Hepatocyte (in vitro differentiated cells): ENCODE measurements at places on chromosomes 4 and X. TPM values are rescaled to one million over a fixed set of nuclear protein-coding genes. Genes with fewer than 3 reads are reported as not detected.
A peak's percentile ranks its signal among the peaks of the same experiment; 100 is the strongest.

Gene SYNPO2
- total RNA-seq = 10.3 and 12.6 TPM in 2 replicates

Gene MUC7
- not detected in 2 replicates for total RNA-seq

Gene NWD2
- total RNA-seq = under 0.01 and 0.33 TPM in 2 replicates

Gene GAGE12E
- total RNA-seq = not detected in 2 replicates

Gene SLC26A1
- total RNA-seq = 11.9 and 12.6 TPM in 2 replicates

Gene LAMTOR3
- total RNA-seq = 133 and 143 TPM in 2 replicates

Gene ATXN3L
- not detected in 2 replicates for total RNA-seq

Gene CFAP99
- total RNA-seq = 0.04 TPM in 1 of 2 replicates, not detected in the other

- no peak for DNase-seq
Measured at GRCh38 chr4:26867914-26868684, 7.5 kb downstream of the STIM2 start.

GRCh38 chr4:47239649-47240048 lies 208.3 kb downstream of the GABRB1 start:
- no peak for DNase-seq

DNA sequence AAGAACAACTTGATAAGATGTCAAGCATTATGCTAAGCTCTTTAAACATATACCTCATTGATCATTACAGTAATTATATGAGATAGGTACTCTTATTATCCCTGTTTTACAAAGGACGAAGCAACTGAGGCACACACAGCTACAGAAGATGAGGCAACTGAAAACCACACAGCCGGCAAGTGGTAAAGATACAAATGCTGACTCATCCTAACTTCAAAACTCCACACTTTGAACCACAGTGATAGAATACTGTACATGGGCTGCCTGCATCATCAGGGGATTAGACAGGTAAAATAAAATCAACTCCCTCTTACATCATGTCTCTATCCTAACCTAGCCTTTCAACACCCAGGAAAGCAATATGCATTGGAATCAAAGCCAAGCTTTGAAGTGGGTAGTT lies 47.8 kb downstream of the LHFPL1 start:
- no peak for DNase-seq

DNA sequence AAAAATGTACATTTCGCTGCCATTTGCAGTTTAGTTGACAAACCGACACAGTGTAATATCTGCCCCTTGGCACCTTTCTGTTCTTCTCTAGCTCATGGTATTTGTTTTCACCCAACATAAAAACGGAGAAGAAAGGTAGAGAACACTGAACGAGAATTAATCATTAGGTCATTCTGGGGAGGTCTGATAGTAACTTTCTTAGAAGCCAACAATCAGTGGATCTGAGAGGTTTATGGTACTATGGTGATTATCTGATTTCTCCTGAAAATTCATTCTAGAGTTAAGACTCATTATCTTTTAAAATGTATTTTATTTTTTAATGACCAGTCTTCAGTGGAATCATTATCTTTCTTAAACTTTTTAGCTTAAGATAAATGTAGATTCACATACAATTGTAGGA lies 8.5 kb downstream of the RAPGEF2 start:
- no peak for DNase-seq

DNA sequence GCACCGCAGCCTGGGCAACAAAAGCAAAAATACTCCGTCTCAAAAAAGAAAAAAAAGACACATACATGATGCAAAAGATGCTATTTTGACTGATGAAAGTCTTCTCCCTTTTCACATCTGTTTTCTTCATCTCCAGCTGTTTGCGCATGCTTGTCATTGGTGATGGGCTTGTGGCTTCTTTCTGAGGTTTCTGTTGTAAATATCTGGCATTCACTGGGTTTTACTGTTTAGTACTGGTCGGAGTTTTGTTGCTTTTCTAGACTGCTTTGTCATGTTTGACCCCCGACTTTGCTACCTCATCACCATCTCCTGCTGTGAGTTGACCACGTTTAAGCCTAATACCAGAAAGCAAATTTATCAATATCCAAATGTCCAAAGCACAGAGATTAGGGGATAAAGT lies 34.4 kb downstream of the PTCHD1 start:
- DNase-seq = no peak

DNA sequence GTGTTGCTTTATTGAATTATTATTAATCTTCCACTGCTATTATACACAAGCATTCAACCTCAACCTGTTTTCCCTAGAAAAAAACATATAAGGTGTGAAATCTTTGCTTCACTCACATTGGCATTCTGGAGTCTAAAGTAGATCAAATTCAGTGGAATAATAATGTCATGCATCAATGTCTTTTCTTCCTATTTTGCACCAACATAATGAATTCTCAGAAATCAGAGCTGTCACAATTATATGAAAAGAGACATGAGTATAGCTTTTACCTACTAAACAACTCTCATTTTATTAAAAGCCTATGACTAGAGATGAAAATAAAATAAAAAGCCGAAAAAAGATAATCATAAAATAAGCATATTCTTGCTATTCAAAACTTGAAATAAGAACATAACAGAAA lies 96.3 kb upstream of the QRFPR start:
- DNase-seq = no peak

GRCh38 chr4:144740316-144740715 lies 94.4 kb downstream of the HHIP start:
- no peak for DNase-seq

DNA sequence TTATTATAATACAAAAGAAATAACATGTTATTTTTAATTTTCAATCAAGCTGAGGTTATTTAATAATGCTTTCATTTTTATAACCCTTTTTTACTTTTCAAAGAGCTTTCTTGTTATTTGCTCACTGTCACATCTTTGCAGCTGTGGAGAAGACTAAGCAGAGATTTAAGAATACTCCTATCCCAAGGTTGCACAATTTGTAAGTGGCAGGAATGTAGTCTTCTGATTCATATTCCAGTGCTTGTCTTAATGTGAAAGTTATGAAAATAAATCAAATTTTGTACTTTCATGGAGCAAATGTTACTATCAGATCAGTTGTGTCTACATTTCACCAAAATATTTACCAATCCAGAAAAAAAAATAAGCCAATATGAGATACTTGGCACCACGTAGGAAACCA lies 86.6 kb downstream of the DDIT4L start:
- no peak for DNase-seq

GRCh38 chr4:75338352-75338880 lies 175.8 kb downstream of the RCHY1 start:
- DNase-seq = no peak

DNA sequence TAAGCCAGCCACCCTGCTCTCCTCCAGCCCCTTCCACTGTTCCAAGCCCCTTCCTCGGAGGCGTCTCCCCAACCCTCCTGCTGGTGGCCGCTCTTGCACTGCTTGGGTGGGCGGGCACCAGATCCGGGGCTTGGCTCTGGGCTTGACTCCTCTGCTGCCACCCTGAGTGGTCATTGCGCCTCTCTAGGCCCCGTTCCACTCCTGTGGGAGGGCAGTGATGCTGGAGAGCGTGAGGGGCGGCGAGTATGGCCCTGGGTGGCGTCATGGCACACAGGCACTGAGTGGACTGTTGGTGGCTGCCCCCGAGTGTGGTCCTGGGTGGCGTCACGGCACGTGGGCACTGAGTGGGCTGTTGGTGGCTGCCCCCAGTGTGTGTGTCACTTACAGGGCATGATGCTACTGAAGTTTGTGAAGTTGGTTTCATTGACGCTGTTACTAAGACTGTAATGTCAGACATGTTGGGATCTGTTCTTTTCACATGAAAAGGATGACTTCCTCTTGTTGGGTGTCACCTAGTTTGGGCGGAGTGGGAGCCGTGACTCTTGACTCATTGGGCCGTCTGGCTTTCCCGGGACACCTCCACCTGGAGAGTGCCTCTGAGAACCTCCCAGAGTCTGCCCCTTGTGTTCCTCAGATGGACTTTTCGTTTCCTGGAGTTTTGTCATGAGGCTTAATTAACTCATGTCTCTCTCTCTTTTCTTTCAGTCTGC lies 55.9 kb upstream of the HGFAC start:
- DNase-seq = no peak

GRCh38 chr4:116537828-116538227 lies 547.5 kb downstream of the TRAM1L1 start:
- no peak for DNase-seq

- no peak for DNase-seq
Measured at GRCh38 chrX:133574716-133575115, 159.4 kb upstream of the GPC4 start.

GRCh38 chrX:50072110-50072509 lies 128.7 kb downstream of the AKAP4 start:
- no peak for DNase-seq

DNA sequence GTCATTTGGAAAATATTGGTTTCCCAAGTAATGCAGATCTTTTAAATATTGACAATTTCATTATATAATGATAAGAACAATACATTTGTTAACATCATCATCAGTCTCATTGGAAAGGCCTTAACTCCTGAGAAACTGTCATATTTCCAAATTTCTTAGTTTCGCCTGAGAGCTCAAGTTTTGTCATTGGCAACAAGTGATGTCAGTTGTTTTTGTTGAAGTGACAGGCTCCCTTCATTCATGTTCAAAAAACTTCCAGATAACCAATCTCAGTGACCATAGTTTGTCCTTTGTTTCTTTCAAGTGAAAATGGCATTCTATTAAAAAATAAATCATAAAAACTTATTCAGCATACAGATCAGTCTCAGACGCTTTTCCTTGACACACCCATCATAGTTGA lies 71.8 kb downstream of the HMGB2 start:
- DNase-seq = no peak

DNA sequence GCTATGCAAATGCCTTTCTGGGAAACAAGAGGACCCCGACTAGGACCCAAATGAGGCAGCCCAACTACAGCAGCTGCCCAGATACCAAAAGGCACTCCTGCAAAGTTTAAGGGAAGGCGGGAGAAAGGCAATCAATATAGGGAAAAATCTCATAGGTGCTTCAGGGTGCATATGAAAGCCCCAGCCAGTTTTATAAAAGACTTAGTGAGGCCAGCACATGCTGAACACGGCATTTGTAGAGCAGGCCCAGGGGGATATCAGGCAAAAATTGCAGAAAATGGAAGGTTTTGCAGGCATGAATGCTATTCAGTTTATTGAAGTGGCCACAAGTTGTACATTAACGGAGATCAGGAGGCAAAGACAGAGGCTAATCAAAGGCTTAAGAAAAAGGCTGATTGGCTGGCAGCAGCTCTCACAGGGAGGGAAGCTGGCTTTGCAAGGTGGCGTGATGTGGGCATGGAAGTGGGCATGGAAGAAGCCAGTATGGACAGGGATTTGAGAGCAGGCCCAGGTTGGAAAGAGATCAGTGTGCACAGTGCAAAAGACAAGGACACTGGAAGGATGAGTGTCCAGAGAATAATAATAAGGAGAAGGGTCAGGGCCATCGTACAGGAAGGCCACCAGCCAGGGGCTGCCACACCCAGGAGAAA lies 37.7 kb upstream of the UGT2B7 start:
- no peak for DNase-seq

DNA sequence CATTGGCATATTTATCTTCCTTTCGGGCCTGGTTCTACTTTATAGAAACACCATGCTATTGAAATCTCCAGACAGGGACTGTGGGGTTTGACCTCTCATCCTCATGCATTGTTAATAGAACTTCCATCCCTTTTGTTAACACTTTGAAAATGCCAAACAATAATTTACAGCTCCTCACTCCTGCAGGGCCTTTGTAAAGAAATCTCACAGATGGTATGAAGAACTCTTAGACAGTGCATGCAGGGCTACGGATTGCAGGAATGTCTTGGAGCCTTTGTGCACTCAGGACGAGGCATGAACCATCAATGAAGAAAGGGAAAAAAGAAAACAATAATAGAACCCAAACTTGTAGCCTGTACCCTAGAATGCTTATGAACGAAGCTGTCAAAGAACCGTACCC lies 92.8 kb upstream of the TMEM47 start:
- DNase-seq = no peak

- peak; percentile 60 for DNase-seq
Measured at GRCh38 chr4:165384598-165384997, 5.8 kb downstream of the CPE start.

DNA sequence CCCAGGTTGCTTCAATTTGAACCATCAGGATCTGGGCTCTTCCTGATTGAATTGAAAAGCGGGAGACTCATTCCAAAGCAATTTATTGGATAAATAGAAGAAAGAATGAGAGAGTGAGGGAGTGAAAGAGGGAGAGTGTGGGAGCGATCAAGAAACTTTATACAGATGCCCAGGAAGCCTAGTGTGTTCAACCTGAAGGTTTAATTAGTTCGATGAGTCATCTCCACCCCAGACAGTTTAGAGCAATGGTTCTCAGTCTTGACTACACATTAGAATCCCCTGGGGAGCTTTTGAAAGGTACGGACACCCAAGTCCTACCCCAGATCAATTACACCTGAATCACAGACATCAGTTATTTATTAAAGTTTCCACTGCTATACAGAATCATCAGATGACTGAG lies 61.5 kb downstream of the GEMIN8 start:
- no peak for DNase-seq

DNA sequence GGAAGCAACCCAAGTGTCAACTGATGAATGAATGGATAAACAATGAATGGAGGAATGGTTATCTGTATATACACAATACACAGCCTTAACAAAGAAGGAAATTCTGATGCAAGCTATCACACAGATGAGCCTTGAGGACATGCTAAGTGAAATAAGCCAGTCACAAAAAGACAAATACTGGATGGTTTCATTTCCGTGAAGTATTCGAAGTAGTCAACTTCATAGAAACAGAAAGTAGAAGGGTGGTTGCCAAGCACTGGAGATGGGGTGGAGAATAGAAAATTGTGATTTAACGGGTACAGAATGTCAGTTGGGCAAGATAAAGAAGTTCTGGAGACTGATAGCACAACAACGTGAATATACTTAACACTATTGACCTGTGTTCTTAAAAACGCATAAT lies 28.2 kb downstream of the CENPU start:
- DNase-seq = no peak

DNA sequence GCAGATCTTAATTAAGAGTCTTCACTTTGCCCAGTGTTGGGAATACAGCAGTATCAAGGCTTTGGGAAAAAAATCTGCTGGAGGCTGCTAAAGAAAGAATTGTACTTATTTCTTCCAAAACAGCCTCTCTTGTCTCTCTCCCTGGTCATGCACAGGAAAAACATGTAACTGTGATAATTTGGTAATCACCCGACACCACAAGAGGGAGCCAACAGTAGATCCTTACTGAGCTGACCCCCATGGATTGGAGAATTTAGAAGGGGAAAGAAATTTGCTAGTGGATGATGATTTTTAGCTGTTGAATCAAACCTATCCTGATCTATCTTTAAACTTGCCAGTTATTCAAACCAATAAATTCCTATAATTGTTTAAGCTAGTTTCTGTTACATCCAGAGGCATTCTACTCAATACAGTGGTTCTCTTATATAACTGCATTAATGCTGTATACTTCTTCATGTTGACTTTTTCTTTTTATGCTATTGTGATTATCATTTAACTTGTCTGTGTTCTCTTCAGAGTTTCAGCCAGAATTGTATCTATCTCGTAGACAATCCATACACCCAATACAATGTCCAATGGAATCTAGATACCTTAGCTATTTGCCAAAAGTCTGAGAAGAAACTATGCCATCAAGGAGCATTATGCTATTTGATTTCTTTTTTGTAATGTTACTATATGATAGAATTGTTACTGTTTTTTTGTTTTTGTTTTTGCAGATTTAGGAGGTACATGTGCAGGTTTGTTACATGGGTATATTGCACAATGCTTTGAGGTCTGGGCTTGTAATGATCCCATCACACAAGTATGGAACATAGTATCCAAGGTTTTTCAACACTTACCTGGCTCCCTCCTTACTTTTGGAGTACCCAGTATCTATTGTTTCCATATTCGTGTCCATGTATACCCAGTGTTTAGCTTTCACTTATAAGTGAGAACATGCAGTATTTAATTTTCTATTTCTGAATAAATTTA lies 31.3 kb upstream of the ARHGEF38 start:
- peak; percentile 63 for DNase-seq
